Suppressor macrophage (primary cell): ENCODE measurements at places on chromosomes 1 and 21.

DNA sequence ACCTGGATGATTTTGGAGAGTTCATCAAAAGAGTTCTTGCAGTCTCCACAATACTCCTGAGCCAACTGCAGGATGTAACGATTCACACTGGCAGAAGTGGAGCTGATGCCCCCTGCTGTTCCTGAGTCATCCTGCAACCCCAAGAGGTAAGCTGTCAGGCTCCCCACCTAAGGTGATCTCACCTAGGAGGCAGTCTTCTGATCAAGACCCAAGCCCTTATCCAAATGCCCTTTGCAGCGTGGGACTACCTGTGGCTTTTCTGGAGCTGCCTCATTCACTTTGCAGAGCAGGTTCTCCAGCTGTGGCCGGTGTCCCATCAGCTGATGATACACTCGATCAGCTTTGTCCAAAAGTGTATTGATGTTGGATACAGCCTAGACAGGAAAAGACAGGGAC lies 96.4 kb downstream of the UBR4 start:
- DNase-seq, result peak; percentile 26

- no peak for DNase-seq
Measured at GRCh38 chr1:40886318-40887011, 24.3 kb upstream of the CITED4 start.

- DNase-seq, result no peak
Measured at GRCh38 chr1:35215346-35215745, 22.4 kb upstream of the SFPQ start.

DNA sequence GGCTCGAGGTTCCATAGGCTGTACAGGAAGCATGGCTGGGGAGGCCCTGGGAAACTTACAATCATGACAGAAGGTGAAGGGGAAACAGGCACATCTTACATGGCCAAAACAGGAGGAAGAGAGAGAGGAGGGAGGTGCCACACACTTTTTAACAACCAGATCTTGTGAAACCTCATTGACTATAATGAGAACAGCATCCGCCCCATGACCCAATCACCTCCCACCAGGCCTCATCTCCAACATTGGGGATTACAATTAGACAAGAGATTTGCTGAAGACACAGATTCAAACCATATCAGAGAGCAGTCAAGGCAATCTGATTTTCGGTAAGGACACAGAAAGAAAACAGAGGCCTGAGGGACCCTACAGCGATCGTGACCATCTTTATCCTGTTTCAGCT lies 41.7 kb downstream of the TNFRSF9 start:
- DNase-seq, result no peak

DNA sequence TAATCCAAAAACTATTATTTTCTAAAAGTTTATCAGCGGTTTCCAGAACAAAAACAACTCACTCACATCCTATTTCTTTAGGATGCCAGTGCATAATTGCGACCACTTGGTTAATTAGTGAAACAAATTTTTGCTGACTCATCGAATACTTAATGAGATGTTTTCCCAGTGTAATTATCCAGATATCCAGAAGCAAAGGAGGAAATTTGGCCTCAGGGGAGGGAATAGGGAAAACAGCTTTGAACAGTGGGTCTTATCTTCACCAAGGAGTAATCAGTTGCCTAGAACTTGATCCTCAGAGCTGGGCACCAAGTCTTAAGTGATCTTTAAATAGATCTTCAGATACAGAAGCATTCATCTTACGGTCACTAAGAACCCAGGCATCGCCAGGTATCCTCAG lies 24.3 kb downstream of the STYXL2 start:
- no peak for DNase-seq

- DNase-seq, result no peak
Measured at GRCh38 chr1:2087766-2088165, 37.6 kb downstream of the PRKCZ start.

GRCh38 chr1:154659823-154660592 lies 52.0 kb upstream of the ADAR start:
- DNase-seq, result no peak

DNA sequence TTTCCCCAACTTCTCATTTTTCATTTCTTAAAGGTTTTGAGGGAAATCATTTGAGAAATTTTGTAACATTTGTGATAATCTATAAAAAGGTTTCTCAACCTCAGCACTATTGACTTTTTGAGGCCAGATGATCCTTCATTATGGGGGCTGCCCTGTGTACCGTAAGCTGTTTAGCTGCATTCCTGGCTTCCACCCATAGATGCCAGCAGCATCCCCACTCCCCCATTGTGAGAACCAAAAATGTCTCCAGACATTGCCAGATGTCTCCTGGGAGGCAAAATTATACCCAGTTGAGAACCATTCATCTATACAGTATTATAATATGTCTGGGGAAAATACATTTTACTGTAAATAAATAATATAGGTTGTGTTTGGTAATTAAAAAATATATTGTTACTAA lies 146.0 kb downstream of the PBX1 start:
- no peak for DNase-seq

DNA sequence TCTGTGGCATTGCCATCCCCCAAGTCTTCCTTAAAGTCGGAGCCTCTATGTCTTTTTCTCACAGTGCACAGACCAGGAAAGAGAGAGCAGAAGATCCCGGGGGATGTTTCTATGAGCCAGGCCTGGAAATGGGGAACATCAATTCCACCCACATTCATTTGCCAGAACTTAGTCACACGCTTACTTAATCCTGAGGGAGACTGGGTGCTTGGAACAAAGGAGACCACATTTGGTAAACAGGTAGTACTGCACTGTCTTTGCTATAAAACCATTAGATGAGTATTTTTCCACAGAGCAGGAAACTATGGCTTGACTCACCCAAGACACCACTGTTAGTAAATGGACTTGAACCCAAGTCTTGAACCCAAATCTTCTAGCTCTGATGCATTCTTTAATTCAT lies 60.7 kb upstream of the CTTNBP2NL start:
- DNase-seq, result no peak

- peak; percentile 38 for DNase-seq
Measured at GRCh38 chr1:215835951-215836350, 268.8 kb downstream of the KCTD3 start.

DNA sequence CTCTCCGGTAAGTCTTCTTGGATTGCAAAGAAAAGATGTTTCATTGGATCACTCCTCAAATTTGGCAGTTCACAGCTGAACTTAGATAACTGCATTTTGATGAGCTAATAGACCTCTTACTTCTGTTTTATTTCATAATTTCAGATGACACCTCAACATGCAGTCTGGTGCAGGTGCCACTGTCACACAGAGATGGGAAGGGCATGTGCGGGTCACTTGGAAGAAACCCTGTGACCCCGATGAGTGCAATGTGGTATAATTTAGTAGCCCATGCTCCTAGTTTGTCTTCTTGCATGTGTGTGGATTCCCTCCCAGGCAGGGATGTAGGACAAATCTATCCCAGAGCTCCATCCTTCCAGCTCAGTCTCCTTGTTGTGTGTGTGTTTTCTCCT lies 481 bp upstream of the SLAMF1 start:
- no peak for DNase-seq

- peak; percentile 69 for DNase-seq
Measured at GRCh38 chr1:1290238-1290731, 10.0 kb downstream of the SCNN1D start.

GRCh38 chr1:34474566-34474965 lies 280.3 kb upstream of the GJB5 start:
- no peak for DNase-seq

DNA sequence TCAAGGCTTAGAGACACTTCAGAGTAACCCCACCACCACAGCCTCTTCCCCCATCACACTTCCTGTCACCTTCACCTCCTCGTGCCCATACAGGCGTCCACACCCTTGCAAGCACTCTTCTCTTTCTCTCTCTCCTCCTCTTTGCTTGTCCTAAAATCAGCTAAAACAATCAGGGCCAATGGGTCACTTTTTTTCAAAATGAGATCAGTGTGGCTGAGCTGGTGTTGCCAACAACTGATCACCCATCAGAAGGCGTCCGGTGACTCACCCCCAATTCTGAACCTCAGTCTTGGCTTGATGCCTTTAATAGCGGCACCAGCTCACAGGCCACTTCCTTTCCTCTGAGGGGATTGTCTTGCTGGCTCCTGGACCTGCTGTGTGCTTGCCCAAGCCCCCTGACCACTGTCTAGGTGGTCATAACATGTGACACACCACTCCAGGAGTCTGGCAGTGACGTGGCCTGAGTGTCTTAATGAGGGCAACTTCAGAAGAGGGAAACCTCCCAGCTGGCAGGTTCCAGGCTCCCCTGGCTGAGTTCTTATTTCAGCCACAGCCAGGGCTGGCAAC lies 1.6 kb downstream of the DRAXIN start:
- peak; percentile 91 for DNase-seq

- DNase-seq, result no peak
Measured at GRCh38 chr1:24369801-24370200, 43.8 kb downstream of the STPG1 start.

DNA sequence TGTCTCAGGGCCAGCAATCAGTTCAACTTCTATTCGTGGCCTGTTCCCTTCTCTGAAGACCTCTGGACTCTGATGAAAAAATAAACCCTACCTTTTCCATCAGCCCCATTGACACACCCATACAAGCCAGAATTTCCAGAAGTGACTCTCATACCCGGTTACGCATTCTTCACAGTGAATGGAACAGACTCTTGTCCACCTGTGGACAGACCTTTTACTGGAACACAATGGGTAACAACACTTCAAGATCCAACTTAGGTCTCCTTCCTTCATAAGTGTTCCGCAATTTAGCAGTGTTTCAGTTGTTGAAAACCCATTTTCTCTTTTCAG lies 2.6 kb upstream of the NPL start:
- no peak for DNase-seq

DNA sequence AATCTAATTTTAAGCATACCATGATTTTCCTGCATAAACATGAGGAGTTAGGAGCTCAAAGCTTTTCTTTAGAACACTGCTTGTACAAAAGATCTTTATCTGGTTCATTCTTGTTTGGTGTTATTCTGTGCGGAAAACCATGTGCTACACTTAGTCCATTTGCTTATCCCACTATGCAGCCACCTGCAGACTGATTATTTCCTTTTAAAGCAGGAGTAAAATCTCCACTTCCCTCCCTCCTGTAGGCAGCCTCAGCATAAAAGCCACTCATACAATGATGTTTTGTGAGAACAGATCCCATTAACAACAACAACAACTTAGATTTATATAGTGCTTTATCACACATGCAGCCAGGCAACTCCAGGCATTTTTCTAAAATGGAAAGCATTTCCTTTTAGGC lies 355.3 kb upstream of the NEGR1 start:
- DNase-seq, result no peak
